ENCODE measurements at places on chromosomes 4 and X. TPM values are rescaled to one million over a fixed set of nuclear protein-coding genes. Genes with fewer than 3 reads are reported as not detected.
A peak's percentile ranks its signal among the peaks of the same experiment; 100 is the strongest.

The BTK gene
- not detected for total RNA-seq

The PAGE5 gene
- total RNA-seq, result 41.0 TPM

The CPZ gene
- 4.0 TPM for total RNA-seq

- DNase-seq, result no peak
Observed at GRCh38 chr4:145945431-145946155, 7.0 kb upstream of the ZNF827 start.

GRCh38 chr4:183797445-183798300, 107.4 kb upstream of the STOX2 start:
- peak; percentile 1 for DNase-seq

- DNase-seq, result peak; percentile 5
Observed at GRCh38 chrX:151393514-151393913, 3.5 kb upstream of the VMA21 start.

GRCh38 chrX:40035726-40036125, 62.0 kb downstream of the BCOR start:
- no peak for DNase-seq

- no peak for DNase-seq
Observed at GRCh38 chr4:140004549-140004895, 149.5 kb downstream of the MAML3 start.

DNA sequence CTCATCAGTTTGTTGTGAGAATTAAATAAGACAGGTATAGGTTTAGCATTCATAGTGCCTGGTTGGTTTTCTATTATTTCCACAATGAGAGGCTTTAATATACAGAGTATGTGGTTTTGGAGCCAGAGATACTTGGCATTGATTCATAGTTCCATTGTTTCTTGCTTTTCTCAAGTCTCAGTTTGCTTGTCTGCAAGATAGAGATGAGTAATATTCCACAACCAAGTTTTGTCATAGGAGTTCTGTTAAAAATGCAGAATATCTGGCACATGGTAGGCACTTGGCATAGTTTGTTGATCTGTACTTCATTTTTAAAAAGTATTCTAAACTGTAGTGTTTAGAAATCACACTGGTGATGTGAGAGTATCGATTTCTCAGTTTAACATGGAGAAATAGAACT, 37.5 kb upstream of the EDA2R start:
- DNase-seq, result peak; percentile 22

- peak; percentile 27 for DNase-seq
Observed at GRCh38 chrX:30308263-30309138, 689 bp downstream of the NR0B1 start.

DNA sequence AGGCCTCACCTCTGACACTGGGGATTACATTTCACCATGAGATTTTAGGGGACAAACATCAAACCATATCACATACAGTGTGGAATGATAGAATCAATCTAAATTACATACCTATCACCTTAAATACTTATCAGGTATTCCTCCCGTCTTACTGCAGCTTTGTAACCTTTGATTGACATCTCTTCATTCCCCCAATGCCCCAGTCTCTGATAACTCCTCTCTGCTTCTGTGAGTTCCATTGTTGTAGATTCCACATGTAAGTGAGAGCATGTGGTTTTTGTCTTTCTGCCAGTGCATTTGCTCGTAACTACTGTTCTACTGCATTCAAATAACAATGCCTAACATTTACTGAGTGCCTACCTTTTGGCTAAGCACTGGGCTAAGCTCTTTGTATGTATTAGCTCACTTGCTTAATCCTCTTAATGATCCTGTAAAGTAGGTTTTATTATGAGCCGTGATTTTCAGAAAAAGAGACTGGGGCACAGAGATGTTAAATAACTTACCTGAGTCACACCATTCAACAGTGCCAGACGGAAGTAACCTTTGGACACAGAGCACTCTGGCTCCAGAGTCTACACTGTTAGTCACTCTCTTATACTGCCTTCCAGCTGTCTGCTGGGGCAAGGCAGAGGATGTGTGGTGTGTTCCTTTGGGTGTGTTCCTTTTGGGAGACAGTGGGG, 63.7 kb upstream of the ESX1 start:
- DNase-seq, result peak; percentile 62

DNA sequence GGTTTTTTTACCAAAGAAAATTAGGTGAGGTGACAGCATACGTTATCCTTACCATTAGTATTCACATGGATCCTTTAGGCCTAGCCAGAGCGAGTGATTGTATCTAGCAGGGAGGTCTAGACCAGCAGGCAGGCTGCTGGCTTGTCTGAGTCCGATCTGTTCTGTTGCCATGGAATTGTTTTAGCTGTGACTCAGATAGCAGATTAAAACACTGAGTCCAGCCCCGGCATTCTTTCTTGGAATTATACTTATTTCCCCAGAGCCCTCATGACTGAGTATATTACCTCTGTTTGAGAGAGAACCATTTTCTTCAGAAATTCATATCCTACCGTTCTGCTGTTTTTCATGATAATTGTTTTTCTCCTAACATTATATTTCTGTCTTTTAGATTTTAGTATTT, 37.4 kb downstream of the OCRL start:
- DNase-seq, result peak; percentile 33

GRCh38 chrX:68721546-68721945, 74.1 kb downstream of the STARD8 start:
- no peak for DNase-seq

GRCh38 chrX:137574784-137575293, 8.9 kb downstream of the ZIC3 start:
- DNase-seq, result no peak

- no peak for DNase-seq
Observed at GRCh38 chr4:153014460-153014859, 78.3 kb downstream of the FHDC1 start.

- DNase-seq, result no peak
Observed at GRCh38 chr4:149796381-149796780, 19.3 kb downstream of the IQCM start.

- peak; percentile 5 for DNase-seq
Observed at GRCh38 chrX:51931566-51932150, 38.2 kb downstream of the MAGED1 start.

- DNase-seq, result no peak
Observed at GRCh38 chrX:68199062-68199848, 234.0 kb downstream of the OPHN1 start.
